ENCODE measurements at places on chromosomes 13 and 19. TPM values are rescaled to one million over a fixed set of nuclear protein-coding genes. Genes with fewer than 3 reads are reported as not detected.
A peak's percentile ranks its signal among the peaks of the same experiment; 100 is the strongest.

Gene SCN1B
- total RNA-seq = 8.3 TPM

Gene ADPRHL1
- total RNA-seq = 6.9 TPM

Gene SYNE4
- total RNA-seq = not detected

Gene CACNA1A
- total RNA-seq = 0.75 TPM

DNA sequence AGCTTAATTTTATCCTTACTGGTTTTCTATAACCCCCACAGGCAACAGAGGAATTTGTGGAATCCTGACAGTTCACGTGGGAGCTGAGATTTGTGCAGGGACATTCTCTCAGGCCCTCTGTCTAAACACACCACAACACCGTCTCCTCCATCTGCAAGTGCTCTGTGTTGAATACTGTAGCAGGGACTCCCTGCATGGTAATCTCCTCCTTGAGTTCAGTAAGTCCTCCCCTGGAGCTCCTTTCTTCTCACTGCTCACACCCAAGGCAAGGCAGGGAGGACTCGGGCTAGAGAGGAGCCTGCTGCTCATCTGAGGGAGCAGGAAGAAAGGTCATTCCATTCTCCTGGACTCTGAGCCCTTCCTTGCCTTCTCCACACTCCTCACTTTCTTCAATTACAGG lies 348.2 kb downstream of the KCTD12 start:
- no peak overlapping the region for H3K27ac ChIP-seq
- no peaks in the 10 kb centered on the region for H3K4me1 ChIP-seq
- no peaks in the 10 kb centered on the region for H3K36me3 ChIP-seq
- H3K27me3 ChIP-seq = no peaks in the 10 kb centered on the region

DNA sequence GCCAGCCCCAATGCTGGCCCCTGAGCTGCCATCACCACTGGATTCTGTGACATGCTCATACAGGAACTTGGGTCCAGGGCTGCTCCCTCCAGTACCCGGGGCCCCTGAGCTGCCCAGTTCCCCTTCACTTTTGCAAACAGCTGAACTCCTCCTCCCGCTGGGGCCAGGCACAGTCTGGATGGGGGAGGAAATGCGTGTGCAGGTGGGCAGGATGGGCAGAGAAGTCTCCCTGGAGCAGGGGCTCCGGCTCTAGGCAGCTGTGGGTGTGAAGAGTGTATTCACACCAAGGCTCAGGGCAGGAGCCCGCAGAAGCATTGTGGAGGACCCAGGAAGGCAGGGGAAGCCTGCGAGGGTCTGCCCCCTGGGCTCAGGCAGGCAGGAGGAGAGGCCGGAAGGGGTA lies 12.4 kb downstream of the POP4 start:
- H3K4me3 ChIP-seq = no peak overlapping the region
- no peaks in the 10 kb centered on the region for H3K4me1 ChIP-seq
- no peaks in the 10 kb centered on the region for H3K27me3 ChIP-seq
- no peak for DNase-seq
- H3K27ac ChIP-seq = no peak overlapping the region

DNA sequence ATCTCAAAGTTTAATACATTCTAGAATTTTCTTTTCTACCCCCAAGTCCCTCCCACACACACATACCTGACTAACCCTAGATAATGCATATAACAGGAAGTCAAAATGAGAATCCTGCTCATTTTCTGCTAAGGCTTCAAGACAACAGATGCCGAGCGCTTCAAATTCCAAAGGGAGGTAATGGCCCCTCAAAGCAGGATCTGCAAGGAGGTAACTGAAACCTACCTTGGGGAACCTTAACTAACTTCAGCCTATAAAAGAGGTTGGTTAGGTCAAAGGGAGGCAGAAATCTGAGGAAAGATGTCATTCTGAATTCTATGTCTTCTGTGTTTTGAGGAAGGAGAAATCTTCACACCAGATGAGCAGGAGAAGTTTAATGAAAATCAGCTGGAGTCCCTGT lies 26.8 kb downstream of the EPSTI1 start:
- H3K4me1 ChIP-seq = peaks cover 17% of the 10 kb centered on the region
- H3K4me3 ChIP-seq = no peak overlapping the region
- no peak overlapping the region for H3K27ac ChIP-seq
- no peak for DNase-seq
- H3K36me3 ChIP-seq = peaks cover 16% of the 10 kb centered on the region
- no peaks in the 10 kb centered on the region for H3K27me3 ChIP-seq

DNA sequence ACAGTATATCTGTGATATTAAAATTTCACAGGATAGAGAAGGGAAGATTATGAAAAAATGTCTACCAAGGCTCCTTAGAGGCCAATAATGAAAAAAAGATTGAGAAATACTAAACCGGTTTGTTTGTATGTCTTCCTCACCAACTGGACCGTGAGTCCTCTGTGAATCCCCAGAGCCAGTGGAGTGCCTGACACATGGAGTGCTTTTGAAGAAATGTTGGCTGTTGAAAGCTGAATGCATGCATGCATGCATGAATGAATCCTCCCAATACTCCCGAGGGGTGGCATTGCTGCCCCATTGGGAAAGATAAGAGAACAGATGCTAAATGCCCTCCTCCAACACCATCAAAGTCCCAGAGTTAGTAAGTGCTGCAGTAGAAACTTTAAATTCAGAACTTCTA lies 152.7 kb upstream of the SERP2 start:
- no peak for DNase-seq
- H3K4me3 ChIP-seq = no peak overlapping the region
- H3K27me3 ChIP-seq = no peaks in the 10 kb centered on the region
- H3K27ac ChIP-seq = peak overlapping the region; percentile 82
- H3K36me3 ChIP-seq = no peaks in the 10 kb centered on the region

DNA sequence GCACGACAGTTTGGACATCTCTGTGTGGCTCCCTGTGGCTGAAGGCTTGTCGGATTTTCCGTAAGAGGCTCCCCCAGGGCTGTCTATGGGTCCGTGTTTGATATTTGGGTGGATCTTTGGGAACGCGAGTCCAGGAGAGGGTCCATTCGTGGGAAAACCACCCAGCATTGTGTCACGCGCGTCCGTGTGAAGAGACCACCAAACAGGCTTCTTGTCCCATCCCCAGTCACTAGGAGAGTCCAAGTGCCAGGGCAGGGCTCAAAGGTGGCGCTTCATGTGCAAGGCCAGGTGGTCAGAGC lies 2.4 kb downstream of the KLF1 start:
- H3K4me1 ChIP-seq = peaks cover 36% of the 10 kb centered on the region
- no peaks in the 10 kb centered on the region for H3K36me3 ChIP-seq
- H3K4me3 ChIP-seq = no peak overlapping the region
- H3K27ac ChIP-seq = no peak overlapping the region
- H3K27me3 ChIP-seq = peaks cover 19% of the 10 kb centered on the region

GRCh38 chr19:757811-758668 lies 7.1 kb downstream of the MISP start:
- DNase-seq = no peak
- no peaks in the 10 kb centered on the region for H3K4me1 ChIP-seq
- H3K27ac ChIP-seq = no peak overlapping the region
- peaks cover 20% of the 10 kb centered on the region for H3K27me3 ChIP-seq

DNA sequence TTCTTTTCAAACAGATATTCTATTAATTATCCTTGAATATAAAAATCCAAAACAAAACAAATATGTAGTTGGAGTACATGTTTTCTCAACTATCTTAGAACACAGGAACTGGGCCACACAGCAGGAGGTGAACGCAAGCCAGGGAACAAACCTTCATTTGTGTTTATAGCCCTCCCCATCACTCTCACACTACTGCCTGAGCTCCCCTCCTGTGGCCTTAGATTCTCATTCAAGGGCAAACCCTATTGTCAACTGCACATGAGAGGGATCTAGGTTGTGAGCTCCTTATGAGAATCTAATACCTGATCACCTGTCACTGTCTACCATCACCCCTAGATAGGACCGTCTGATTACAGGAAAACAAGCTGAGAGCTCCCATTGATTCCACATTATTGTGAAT lies 427.1 kb upstream of the PRR20A start:
- no peak overlapping the region for H3K27ac ChIP-seq
- H3K36me3 ChIP-seq = no peaks in the 10 kb centered on the region
- H3K4me1 ChIP-seq = no peaks in the 10 kb centered on the region

GRCh38 chr13:55245005-55245644 lies 1895.6 kb upstream of the PRR20A start:
- no peak overlapping the region for H3K4me3 ChIP-seq
- H3K36me3 ChIP-seq = no peaks in the 10 kb centered on the region
